NCI-H1417 treated with DMSO at 0.1 percent for 48 hours (cell line): ENCODE measurements at places on chromosomes 6 and 20.

- no peak for DNase-seq
Measured at GRCh38 chr6:20055916-20056315, 156.4 kb downstream of the MBOAT1 start.

DNA sequence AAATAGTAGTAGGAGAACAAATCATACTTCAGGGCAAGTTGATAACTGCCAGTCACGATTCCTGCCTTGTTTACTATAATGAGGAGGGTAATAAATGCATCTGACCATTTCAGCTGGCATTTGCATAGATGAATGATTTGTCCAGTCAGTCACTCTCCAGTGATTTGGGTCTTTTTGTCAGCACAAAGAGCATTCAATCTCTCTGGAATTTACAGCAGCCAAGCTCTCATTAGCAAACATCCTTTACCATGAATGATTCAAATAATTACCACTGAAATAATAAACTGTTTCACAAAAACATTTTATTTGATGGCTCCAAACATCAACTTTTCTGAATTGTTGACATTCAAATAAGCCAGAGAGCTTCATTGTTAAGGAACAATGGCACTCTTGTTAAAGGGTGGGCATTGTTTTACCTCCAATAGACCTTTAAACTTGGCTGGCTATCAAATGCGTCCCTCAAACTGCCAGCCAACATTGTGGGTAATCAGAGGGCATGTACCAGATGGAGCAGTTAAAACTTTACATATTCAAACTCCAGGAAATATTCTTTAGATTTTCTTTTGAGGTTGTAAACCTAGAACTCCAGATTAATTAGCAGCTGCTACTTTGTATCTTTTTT lies 30.0 kb upstream of the FBXL4 start:
- no peak for DNase-seq

GRCh38 chr6:151185148-151185547 lies 54.6 kb upstream of the AKAP12 start:
- DNase-seq, result no peak

GRCh38 chr20:6426287-6426891 lies 303.6 kb upstream of the FERMT1 start:
- DNase-seq, result no peak

DNA sequence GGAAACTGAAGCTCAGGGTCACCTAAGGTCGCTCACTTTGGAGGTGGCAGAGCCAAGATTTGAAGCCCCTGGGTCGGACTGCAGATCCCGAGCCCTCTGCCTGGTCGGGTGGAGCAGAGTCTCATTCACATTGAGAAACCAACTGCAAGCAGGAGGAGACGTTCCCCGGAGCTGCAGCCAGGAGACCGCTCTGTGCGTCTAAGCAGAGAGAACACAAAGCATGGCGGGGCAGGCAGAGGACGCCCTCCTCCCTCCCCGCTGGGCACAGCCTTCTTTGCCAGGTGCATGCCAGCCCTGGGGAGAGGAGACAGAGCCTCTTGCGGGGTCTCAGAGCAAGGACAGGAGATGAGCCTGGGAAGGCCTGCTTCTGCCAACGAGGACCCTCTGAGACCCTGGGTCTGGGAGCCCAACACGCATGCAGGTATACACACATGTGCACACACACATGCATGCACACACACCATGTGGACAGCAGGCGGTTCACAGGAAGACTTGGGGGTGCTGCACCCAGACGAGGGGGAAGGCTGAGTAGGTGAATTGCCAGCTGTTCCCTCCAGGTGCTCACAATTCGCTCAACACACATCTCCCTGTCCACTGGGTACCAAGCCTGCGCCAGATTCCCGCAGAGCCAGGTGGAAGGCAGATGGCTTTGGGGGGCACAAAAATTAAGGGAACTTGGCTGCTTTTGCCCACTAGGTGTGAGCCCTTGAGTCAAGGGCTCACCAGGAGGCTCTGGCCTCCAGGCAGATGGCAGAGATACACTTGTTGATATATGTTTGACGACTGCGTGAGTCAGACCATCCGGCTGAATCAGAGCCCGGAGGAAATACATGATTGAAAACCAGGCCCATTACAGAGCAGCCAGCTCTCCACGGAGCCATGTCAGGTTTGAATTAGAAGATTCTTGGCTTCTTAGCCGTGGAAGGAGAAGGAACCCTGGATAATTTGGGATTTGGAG lies 5.5 kb upstream of the NTSR1 start:
- DNase-seq, result peak; percentile 36

DNA sequence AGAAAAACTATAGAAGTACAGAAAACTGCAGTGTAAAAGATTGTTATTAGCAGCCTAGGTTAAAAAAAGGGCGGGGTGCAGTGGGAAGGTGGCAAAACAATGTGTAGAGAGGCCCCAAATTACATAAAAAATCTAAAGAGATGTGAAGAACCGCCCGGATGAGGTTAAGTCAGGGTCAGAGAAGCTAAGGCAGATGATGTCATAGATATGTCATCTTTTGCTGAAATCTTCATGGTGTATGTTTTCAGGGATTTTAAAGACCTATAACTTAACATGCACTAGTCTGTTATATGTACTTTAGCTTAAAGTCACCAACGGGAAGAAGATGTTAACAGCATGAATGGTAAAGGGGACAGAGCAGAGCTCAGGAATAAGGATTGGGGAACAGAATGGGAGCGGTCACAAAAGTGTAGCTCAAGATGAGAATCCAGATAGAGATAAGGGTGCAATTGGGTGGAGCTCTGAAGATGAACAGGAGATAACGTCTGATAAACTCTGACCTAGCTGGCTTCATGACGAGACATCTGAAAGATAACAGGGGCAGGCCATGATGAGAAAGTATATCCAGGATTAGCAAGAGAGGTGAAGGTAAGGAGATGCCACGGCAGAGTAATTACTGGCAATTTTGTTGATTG lies 83.4 kb downstream of the TFAP2A start:
- no peak for DNase-seq

GRCh38 chr6:118826096-118826495 lies 67.9 kb upstream of the ASF1A start:
- DNase-seq, result no peak

- no peak for DNase-seq
Measured at GRCh38 chr20:59001068-59001448, 6.0 kb downstream of the CTSZ start.

- DNase-seq, result no peak
Measured at GRCh38 chr6:81262656-81263055, 489.8 kb downstream of the TENT5A start.

GRCh38 chr20:4814696-4815252 lies 93.1 kb downstream of the PRND start:
- no peak for DNase-seq

- DNase-seq, result no peak
Measured at GRCh38 chr20:21190869-21191268, 65.0 kb downstream of the KIZ start.

- DNase-seq, result no peak
Measured at GRCh38 chr6:43723737-43724295, 36.2 kb upstream of the MRPS18A start.

- DNase-seq, result no peak
Measured at GRCh38 chr6:137402143-137402680, 92.0 kb downstream of the OLIG3 start.

DNA sequence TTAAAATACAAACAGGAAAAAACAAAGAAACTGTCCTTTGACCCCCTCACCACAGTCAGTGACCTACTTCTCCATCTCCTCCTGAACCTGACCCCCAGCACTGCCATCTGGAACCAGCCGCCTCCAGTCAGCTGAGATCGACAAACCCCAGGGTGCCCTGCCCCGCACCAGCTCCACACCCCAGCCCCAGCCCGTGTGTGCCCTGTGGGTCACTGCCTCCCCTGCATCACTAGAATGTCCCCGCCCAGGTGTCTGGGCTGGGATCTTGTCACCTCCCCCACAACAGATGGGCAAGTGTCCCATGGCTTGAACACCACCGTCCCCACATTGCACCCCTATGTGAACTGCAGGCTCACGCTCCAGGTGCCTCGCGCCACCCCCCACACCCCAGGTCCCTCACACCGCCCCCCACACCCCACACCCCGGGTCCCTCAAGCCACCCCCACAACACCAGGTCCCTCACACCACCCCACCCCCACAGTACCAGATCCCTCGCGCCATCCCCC lies 13.3 kb downstream of the TAF4 start:
- no peak for DNase-seq

- no peak for DNase-seq
Measured at GRCh38 chr6:116060572-116061283, at the start of gene FRK. TSS of gene FRK (minus strand) at chr6:116060891. CDS start at chr6:116060311, 580 bp downstream.

GRCh38 chr6:24385536-24386269 lies 17.0 kb upstream of the MRS2 start:
- no peak for DNase-seq

- DNase-seq, result no peak
Measured at GRCh38 chr6:132714160-132714559, 305 bp upstream of the VNN1 start.

GRCh38 chr6:161815965-161816364 lies 542.1 kb upstream of the AGPAT4 start:
- DNase-seq, result no peak

- no peak for DNase-seq
Measured at GRCh38 chr20:46305973-46306360, 2.3 kb downstream of the CDH22 start.
